DMS79 treated with DMSO at 0.1 percent for 48 hours (cell line): ENCODE measurements at places on chromosomes 11 and 22.

DNA sequence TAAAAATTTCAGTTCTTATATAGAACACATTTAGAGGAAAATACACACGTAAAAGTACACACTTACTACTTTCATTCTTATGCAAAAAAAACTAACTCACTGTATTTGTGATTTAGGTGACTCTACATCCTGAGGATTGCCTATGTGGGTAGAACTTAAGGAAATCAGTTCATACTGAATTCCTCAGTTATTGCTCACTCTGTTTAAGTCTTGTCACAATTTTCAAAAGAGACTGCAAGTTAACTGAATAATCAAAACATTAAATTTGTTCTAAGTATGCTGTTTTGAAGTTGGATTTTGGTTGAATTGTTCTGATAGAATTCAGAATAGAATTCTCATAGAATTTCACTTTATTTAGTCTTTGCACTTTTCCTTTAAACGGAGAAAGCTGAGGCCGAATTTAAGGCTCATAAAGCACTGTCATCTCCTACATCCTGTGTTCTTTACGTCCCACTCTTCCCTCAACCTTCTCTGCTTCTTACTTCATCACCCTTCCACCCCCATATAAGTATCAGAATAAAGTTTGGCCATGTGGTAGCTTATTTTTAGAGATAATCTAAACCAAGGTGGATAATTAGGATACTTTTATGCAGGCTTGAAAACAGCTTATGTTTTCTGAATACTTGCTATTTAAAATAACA lies 59.8 kb downstream of the APOL5 start:
- no peak for DNase-seq

GRCh38 chr11:33835143-33835878 lies 56.6 kb downstream of the LMO2 start:
- peak; percentile 62 for DNase-seq

DNA sequence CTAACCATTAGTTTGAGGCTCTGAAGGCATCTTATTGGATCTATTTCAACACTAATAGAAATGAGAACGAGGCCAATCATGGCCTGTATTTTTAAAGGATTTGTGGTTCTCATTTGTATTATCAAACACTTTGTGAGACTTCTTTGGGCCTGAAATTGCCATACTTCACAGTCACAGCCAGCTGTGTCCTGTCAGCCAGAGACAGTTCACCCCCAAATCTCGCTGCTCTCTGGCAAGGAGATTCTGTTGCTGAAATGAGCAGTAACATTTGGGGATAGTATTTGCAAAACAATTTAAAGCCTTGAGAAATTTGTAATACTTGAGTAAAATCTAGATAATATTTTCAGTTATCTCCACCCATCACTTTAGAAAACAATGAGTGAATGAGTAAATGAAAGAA lies 26.9 kb upstream of the TENM4 start:
- no peak for DNase-seq

DNA sequence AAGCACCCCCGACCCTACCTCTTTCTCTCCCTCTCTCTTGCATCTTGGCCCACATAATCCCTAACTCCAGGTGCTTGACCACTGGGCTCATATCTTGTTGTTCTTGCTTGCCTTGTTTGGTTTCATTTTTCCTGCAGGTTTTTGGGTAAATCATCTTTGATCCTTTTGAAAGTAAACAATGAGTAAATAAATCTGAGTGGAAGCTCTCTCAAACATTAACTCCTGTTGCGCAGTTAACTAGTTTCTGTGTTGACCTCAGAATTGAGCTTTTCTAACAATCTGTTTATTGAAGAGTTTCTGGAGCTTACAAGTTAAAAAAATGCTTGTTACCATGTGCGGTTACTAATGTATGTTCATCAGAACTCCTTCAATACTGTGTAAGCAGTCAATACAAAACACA lies 38.8 kb upstream of the MICAL2 start:
- DNase-seq = no peak

GRCh38 chr11:123480290-123480815 lies 50.3 kb downstream of the GRAMD1B start:
- DNase-seq = no peak

DNA sequence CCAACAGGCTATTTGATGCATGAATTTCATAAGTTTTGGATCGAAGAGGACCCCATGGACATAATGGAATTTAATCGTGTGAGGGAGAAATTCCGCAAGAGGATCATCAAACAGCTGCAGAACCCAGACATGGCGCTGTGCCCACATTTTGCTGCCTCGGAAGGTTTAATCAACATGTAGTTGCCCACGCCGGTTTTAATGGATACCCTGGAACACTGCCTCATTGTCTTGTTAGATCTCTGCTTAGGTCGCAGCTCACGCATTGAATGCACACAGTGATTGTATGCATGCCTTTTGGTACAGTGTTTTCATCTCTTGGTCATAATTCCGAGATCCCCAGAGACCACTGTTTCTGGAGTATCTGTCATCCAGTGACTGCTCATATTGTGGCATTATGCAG lies 46.8 kb downstream of the SLN start:
- DNase-seq = no peak

- DNase-seq = peak; percentile 30
Measured at GRCh38 chr11:35617687-35618496, at the start of gene FJX1. Gene FJX1, plus strand, starts transcription at chr11:35618460. Its CDS starts 177 bp downstream, at chr11:35618637.

DNA sequence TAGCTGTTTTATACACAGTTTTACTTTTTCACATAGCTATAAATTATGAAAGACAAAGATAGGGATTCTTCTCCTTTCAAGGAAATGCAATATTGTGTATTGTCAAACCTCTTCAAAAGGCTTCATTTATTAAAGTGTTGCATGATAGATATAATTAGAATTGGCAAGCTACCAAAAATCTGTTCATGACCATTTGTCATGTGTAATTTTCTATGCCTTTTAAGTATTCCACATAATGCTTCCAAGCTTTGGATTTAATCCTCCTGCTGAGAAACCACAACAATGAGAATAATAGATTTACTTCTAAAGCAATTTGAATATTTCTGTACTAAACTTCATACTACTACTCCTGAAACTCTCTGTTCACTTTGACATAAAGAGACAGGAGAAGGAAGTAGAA lies 403.2 kb upstream of the CCDC179 start:
- peak; percentile 24 for DNase-seq

DNA sequence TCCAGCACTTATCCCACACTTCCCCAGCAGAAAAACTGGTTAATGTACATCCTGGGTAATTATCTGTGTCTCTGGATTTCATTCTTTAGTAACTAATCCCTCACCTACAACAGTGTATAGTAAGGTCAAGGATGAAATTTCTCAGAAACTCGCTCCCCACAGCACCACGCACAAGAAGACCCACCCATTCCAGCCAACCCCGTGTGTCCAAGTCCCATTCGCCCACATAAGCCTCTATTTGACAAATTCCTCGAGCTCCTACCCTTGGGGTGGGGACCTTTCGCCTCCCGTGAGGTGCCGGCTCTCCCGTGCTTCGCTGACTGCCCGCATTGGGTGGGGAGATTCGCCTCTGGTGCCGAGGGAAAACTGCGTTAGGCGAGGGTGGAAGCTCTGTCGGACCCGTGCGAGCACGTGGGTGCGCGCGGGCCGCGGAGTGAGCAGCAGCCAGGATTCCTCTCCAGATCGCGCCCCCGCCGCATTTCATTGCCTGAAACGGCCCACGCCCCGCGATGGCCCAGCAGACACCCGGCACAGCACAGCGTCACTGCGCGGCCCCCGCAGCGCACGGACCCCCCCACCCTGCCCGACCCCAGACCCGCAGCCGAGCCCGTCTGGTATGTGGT lies 866 bp downstream of the EXPH5 start:
- DNase-seq = peak; percentile 37

GRCh38 chr11:120343429-120343828 lies 7.2 kb downstream of the ARHGEF12 start:
- no peak for DNase-seq

- no peak for DNase-seq
Measured at GRCh38 chr11:16292167-16292859, 64.0 kb downstream of the SOX6 start.

GRCh38 chr11:27429761-27430393 lies 42.7 kb downstream of the LGR4 start:
- peak; percentile 51 for DNase-seq

- DNase-seq = no peak
Measured at GRCh38 chr11:126430581-126431335, 75.3 kb downstream of the ST3GAL4 start.

DNA sequence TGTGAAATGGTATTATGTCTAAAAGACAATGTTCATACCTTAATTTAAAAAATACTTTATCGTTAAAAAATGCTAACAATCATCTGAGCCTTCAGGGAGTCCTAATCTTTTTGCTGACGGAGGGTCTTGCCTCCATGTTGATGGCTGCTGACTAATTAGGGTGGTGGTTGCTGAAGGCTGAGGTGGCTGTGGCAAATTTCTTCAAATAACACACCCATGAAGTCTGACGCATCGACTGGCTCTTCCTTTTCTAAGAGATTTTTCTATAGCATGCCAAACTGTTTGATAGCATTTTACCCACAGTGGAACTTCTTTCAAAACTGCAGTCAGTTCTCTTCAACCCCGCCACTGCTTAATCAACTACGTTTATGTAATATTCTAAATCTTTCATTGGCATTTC lies 33.6 kb downstream of the TCF20 start:
- DNase-seq = no peak

- no peak for DNase-seq
Measured at GRCh38 chr11:28835317-28835716, 727.1 kb downstream of the METTL15 start.
